ENCODE measurements at places on chromosomes 3 and 15. TPM values are rescaled to one million over a fixed set of nuclear protein-coding genes. Genes with fewer than 3 reads are reported as not detected.

Gene FOXL2
- 0.41 TPM for total RNA-seq

- no peak for DNase-seq
Measured at GRCh38 chr3:172181932-172182586, 142.7 kb downstream of the FNDC3B start.

- DNase-seq, result no peak
Measured at GRCh38 chr3:155365178-155365783, 71.8 kb upstream of the STRIT1 start.

DNA sequence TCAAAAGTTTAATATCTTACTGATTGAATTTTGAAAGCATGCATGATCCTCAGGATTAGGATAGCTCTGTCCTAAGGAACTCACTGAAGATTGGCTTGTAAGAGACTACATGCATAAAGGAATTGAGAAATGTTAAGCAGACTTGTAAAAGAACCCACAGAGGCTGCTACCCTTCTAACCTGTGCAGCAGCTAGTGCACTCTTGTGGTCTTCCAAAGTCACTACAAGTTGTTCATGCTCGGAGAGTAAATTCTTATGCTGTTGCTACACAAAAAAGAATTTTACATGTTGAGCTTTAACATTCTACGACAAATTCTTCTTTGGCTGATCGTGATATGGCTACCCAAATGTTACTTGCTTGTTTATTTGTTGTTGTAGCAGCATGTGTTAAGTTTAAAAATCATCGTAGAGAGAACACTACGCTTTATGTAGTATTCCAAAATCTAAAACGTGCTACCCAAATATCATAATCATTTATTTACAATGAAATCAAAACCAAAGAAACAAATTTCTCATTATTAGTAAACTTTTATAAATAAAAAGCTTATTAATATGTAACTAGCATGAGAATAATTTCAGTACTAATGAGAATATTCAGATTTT lies 55.0 kb downstream of the GOLIM4 start:
- peak; percentile 48 for DNase-seq

Gene CCR1
- total RNA-seq, result 1.2 TPM

Gene CHDH
- 2.6 TPM for total RNA-seq

Gene ADGRG7
- not detected for total RNA-seq

DNA sequence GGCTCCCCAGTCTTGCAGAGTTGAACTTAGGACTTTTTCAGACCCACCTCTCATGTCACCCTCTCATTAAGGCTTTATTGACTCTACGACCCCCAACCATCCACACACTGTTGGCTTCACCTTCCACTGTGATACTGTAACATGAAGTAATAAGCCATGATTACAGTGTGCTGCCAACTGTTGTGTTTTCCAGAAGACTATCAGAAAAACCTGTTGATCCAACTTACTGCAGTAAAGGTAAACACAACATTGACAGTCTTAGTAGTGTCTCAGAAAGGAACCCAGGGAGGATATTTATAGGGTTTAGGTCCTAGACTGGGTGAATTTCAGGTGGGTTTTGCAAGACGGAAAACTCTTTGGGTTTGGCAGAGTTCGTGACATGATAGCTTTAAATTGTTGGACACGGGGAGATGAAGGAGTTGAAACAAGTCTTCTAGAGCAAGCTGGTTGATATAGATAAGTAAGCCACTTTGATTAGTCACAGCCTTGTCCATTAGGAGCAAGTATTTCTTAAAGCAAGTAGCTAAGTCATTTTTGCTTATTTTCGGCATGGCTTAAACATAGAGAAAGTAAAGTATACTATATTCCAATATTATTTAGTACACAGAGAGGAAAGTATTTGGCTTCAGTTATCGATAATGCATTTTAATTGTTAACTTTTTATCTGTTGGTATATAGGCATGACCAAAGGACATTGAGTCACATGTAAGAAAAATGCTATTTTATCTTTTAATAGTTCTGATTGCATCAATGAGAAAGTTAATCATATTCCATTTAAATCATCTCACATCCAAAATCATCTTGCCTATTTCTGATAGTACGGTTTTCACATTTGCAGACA lies 2.4 kb upstream of the COL6A5 start:
- no peak for DNase-seq

DNA sequence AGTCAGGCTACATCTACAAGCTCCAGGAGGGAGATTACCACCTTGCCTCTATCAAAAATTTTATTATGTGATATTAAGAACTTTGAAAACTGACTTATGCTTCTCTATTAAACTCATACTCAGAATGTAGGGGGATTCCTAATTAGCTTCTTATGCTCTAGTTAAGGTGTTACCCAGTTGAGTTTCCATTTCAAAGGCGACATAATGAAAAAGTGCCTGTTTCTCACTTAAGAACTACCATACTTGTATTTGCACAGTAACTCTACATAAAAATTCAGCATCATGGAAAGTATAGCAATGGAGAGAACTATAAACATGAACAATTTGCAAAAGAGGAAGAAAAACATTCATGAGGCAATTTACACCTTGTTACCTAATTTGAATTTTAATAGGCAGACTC lies 739.1 kb downstream of the ZPLD1 start:
- DNase-seq, result no peak

Gene SLC12A1
- not detected for total RNA-seq

Gene NR1I2
- total RNA-seq, result not detected

GRCh38 chr15:63553388-63553791 lies 43.8 kb upstream of the FBXL22 start:
- DNase-seq, result peak; percentile 20

DNA sequence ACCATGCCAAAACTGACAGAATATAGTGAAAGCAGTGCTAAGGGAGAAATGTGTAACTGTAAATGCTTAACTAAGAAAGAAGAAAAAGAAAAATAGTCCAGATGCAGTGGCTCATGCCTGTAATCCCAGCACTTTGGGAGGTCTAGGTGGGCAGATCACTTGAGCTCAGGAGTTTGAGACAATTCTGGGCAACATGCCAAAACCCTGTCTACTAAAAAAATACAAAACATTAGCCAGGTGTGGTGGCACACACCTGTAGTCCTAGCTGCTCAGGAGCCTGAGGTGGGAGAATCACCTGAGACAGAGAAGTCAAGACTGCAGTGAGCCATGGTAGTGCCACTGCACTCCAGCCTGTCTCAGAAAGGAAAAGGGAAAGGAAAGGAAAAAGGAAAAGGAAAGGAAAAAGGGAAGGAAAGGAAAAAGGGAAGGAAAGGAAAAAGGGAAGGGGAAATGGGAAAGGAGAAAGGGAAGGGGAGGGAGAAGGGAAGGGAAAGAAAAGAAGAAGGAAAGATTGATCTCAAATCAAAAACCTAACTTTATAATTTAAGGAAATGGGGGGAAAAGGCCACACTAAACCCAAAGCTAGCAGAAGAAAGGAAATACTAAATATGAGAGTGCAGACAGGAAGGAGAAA lies 20.3 kb downstream of the C3orf33 start:
- DNase-seq, result no peak

DNA sequence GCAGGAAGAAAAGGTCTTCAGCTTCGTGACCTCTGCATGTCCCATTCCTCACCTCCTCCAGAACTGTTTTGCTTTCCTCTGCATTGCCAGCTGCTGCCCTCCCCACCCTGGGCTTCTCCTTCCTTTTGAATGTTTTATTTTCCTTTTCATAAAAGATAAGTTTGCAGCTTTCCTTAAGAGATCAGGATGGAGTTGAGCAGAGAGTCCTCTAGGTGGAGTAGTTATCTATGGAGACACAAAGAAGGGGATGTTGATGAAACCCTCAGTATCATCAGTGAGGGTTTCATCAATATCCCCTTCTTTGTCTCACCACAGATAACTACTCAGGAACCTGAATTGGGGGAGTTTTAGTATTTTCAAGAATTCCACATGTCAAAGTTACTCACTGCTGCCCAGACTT lies 19.0 kb upstream of the SLC25A36 start:
- no peak for DNase-seq

All from tongue (tissue), 3 donors.